ENCODE measurements at places on chromosomes 2 and 18. TPM values are rescaled to one million over a fixed set of nuclear protein-coding genes. Genes with fewer than 3 reads are reported as not detected.

- no peak for DNase-seq
These were observed 97.3 kb upstream of the SNTG2 start for GRCh38 chr2:853203-853870.

- DNase-seq = peak; percentile 57
These were observed 58.2 kb upstream of the CD28 start for GRCh38 chr2:203648273-203648672.

DNA sequence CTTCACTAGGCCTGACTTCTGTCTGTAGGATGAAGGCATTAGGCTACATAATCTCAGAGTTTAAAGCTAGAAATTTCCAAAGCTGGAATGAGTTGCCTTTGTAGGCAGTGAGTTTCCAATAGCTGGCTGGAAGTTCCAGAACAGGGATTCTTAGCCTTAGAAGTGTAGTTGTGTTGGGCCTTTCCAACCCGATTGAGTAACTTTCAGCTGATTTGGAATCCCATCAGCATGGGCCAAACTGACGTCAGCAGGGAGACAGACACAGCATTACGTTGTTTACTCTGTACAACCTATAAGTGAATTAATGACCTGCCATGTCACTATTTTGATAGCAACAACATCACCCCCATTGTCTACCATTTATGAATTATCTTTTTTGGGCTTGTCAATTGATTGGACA, 56.9 kb downstream of the SETBP1 start:
- no peak for DNase-seq

GRCh38 chr2:120774557-120775160, 39.0 kb downstream of the GLI2 start:
- no peak for DNase-seq

DNA sequence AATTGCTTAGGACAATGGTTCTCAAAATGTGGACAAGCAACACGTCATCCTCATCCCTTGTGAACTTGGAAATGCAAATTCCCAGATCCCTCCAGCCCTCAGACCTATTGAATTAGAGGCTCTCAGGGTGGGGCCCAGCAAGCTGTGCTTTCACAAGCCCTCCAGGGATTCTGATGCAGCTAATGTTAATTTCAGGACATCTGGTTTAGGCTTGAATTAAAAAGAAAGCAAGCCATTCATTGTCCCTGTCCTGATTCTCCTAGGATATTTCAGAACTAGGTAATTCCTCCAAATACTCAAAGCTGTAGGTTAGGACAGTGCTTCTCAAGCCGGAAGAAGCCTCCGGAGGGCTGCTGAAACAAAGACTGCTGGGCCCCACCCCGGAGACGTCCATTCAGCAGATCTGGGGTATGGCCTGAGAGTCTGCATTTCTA, 26.0 kb upstream of the GLI2 start:
- DNase-seq = no peak

The SCRN3 gene
- total RNA-seq = 38.5 TPM

The MAL gene
- total RNA-seq = 0.49 TPM

The NEURL3 gene
- not detected for total RNA-seq

The NT5DC4 gene
- total RNA-seq = not detected

The SCN9A gene
- 1.4 TPM for total RNA-seq

The SOS1 gene
- 18.7 TPM for total RNA-seq

The ALLC gene
- not detected for total RNA-seq

The DHRS9 gene
- not detected for total RNA-seq

The BCL2 gene
- total RNA-seq = 0.70 TPM

The CAVIN2 gene
- 0.74 TPM for total RNA-seq

The TMEM178A gene
- 22.5 TPM for total RNA-seq

All from cardiac muscle cell (in vitro differentiated cells and primary cell).